Stimulated activated CD4-positive, alpha-beta T cell treated with anti-CD3 and anti-CD28 coated beads, Interleukin-2, amount 100 ng/mL, for 24 hours (primary cell): ENCODE measurements at places on chromosomes 11 and 22.

DNA sequence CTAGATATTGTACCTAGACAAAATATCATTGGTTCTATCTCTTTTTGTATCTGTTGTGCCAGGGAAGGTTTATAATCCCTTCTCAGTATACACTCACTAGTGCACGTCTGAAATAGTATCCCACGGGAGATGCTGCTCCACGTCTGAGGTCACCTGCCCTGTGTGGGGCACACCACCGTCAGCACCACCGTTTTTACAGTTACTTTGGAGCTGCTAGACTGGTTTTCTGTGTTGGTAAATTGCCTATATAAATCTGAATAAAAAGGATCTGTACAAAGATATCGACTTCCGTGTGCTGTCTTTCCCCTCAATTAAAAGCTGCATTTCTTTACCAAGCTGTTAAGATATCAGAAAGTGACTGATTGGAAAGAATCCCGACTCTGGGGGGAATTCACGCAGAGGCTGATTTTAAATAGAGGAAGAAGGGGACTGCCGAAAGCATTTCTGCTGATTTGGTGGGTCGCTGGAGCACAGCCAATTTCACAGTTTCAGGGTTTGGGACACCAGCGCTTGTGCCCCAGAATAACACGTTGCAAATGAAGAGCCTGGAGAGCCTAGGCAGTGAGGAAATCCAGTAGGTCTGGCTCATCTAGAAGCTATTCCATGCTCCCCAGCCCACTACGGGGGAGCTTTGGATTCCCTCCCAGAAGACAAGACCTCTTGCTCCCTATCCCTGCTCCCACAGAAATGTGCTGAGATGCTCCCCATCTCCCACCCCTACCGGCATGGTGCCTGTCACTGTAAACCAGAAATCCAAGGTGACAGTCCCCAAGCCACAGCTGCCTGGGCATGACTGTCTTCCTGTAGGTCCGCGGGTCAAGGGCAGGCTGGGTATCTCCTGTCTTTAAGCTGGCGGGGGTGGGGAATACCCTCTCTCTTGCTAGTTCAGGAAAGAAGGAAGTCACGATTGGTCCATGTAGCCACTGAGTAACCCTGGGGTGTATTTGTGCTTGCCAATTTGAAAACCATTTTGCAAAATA lies 12.7 kb upstream of the MYO18B start:
- DNase-seq: no peak

GRCh38 chr11:119496469-119496868 lies 73.5 kb upstream of the THY1 start:
- DNase-seq: no peak

DNA sequence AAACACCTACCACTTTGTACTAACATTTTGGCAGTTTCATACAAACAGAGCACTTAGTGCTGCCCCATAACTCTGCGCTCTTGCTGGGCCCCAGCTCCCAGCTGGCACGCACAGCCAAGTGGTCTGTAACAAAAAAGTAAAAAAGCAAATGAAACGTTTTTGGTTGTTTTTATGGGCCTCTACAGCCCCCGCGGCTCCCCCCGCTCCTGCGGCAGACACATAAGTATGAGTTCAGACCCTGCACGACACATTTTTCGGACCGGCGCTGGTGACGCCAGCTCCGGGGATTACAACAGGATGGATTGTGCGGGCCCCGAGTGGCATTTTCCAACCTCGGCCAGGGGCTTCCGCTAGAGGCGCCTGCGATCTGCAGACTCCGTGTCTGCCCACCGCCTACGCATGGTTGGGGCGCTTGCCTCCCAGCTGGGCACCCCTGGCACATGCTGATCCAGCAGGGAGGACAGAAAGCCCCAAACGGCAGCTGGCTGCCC lies 418.2 kb downstream of the SOX6 start:
- no peak for DNase-seq

DNA sequence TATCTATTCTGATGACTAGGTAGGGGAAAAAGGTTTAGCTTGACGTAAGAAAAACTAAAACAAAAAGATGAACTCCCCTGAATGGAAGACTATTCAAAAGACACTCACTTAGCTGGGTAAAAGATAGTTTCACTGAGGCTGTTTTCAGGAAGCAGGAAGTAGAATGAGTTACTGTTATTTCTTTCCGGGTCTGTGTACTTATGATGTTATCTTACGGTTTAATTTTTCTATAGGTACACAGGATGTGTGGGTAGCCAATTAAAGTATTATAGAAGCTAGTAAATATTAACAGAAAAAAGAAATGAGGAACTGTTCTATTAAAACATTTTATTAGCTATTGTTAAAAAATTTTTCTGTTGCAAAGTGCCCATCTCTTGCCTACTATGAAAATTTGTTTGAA lies 45.8 kb upstream of the MMP7 start:
- DNase-seq: no peak

GRCh38 chr11:119806064-119806915 lies 77.3 kb upstream of the NECTIN1 start:
- DNase-seq: no peak

DNA sequence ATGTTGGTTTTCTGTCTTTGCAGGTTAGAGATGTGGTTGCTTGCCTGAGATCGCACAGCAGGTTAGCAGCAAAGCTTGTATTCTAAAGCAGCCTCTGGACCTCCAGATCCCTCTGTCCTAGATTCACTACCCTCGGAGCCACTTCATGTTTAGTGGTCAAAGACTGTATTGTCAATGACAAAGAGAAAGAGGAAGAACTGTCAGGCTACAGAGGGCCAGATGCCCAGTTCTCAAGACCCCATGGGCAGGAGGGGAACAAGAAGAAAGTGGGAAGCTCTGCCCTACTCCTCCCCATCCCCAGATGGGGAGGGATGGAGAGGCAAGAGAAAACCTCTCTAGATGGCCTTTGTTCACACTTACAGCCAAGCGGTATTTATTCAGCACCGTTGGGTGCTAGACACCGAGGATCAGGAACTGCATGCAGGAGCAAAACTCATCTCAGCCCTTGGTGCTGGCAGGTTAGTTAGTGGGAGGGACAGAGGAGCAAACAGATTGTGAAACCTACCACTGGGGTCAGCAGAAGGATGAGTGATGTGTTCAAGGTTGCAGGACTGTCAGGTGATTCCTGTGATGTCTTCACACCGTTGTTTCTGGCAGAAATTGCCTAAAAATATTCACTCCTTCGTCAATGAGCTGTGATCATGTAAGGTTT lies 38.3 kb upstream of the PTPRJ start:
- no peak for DNase-seq

DNA sequence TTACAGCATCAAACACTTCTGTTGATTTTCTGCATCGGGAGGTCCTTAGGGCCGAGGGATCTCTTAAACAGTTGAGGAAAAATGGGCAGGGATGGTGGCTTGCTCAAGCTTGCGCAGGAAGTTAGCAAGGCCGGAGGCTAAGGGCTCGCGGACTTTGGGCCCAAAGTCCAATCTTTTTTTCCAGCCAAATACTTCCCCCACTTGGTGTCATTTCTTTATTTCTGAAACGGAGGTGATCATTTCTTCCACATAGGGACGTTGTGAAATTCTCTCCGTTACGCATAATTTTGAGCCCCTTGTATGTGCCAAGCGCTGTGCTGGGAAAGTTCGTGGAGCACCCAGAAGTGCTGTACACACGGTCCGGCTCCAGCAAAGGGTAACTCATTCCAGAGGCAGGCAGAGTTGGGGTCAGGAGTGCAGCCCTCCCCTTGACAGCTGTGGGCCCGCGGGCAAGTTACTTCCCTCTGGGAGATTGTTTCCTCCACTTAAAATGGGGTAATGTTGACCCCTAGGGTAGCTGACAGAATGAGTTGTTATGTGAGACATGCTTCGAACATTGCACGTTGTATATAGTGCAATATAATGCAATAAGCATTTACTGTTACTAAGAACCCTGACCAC lies 809 bp downstream of the MIEF1 start:
- no peak for DNase-seq

DNA sequence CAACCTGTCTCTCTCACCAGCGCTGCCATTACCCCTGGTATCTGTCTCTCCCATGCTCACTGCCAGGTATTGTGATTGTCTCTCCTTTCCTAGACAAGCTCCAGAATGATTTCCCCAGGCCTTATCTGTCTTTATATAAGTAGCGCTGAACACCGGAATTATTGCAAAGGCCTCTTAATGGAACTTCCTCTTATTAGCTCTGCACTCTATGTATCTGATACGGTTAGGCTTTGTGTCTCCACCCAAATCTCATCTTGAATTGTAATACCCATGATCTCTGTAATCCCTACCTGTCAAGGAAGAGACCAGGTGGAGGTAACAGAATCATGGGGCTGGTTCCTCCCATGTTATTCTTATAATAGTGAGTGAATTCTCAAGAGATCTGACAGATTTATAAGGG lies 39.3 kb downstream of the DDI1 start:
- no peak for DNase-seq

- no peak for DNase-seq
These were observed 42.5 kb downstream of the CD82 start for GRCh38 chr11:44607987-44608386.

DNA sequence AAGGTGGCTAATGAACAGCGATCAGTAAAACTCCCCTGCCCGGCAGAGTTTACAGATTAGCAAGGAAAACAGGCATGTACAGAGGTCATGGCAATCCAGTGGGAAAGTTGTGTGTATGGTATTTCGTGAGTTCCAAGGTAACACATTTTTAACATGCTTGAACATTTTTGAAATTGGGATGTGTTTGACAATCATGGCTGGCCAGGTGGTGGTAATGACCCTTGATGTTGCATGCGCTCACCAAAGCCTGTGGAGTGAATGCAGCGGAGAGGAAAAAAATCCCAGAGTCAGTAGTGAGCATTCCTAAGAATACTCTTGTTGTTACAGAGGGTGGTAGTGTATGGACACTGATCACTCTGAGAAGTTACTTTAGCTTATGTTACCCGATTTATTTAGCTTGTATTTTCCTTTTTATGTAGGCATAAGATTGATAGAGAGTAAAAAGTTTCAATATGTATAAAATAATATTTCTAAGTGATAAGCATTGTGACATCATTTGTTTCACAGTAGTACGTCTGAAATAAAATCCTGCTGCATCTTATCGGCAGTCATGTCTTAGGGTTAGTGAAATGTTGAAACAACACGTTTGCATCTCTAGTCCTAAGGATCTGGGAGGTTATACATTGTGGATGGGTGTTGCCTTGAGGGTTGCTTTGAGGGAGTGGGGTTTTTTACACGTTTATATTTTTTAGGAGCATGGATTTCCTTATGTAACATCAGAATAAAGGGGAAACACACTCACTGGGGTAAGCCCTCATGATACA lies 8.7 kb downstream of the TEAD1 start:
- DNase-seq: no peak

GRCh38 chr11:104967534-104968354 lies 630 bp downstream of the CASP4 start:
- DNase-seq: no peak

GRCh38 chr22:46798366-46799350 lies 36.2 kb downstream of the TBC1D22A start:
- DNase-seq: peak; percentile 85

DNA sequence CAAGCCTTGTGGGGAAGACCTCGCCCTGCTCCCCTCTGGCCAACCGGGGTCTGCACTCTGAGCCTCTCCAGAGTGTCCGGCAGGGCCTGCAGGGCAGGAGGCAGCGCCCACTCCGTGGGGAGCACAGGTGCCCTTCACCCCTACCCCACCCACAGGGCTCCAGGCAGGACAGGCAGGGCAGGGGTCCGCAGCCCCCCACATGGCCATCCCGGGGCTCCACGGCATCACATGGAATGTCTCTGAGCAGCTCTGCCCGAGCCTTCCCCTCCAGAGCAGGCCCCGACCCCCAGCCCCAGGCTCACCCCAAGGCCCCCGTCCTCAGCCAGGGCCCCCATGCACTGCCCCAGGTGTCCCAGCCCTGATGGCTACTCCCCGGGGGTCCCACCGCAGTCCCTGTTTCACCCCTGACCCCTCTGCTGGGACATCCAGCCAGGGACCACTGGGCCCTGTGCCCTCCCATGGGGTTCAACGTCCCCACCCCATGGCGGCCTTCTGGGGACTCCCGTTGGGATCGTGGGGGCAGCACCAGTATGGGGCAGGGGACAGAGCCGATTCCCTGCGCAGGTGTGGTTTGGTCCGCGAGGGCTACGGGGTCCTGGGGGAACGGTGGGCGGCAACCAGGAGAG lies 77.7 kb downstream of the BRD1 start:
- DNase-seq: no peak

- DNase-seq: no peak
These were observed 51.4 kb downstream of the ME3 start for GRCh38 chr11:86620891-86621521.

DNA sequence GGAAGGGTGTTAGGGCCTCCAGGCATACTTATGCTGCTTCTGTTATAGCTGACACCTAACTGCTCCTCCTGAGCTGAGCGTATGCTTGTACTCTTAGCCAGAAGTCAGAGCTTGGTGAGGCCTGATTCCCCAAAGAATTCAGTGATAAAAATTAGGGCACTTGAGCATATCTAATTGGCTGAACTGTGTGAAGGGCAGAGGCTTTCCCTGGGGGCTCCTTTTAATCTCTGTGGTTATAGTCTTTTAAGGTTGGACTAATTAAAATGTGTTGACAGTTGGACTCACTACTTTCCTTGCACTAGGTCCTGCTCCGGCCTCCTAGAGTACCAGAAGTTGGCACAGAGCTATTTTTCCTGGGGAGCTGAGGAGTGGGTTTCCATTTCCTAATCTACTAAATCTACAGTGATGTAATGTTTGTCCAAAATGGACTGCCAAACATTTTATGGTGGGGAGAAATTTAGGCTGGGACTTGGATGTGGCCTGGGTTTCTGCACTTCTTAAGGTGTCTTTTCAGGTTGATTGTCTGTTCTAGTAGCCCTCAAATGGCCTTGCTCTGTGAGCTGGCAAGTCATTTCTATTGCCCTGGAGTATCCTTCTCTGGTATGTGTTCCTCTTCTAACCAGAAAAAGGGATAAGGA lies 18.4 kb downstream of the STIM1 start:
- DNase-seq: no peak

- no peak for DNase-seq
These were observed 745 bp downstream of the NCAM1 start for GRCh38 chr11:112961751-112962578.

GRCh38 chr11:115700981-115701875 lies 197.0 kb upstream of the CADM1 start:
- no peak for DNase-seq

DNA sequence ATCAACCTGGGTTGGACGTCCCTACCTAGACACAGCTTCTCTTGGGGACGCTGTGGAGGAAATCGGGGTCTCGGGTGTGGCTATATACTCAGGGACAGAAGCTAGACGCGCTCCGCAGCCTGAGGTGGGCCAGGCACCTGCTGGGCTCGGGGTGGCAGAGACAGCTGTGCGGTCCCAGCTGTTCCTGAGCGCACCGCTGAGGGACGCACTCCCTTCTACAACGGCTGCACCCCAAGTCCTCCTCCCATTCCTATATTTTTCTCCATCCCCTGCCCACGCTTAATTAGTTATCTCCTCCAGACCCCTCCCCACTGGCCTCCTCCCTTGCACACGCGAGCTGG lies 188 bp upstream of the MTNR1B start:
- DNase-seq: no peak
